ENCODE measurements at places on chromosomes 4 and X.
A peak's percentile ranks its signal among the peaks of the same experiment; 100 is the strongest.

DNA sequence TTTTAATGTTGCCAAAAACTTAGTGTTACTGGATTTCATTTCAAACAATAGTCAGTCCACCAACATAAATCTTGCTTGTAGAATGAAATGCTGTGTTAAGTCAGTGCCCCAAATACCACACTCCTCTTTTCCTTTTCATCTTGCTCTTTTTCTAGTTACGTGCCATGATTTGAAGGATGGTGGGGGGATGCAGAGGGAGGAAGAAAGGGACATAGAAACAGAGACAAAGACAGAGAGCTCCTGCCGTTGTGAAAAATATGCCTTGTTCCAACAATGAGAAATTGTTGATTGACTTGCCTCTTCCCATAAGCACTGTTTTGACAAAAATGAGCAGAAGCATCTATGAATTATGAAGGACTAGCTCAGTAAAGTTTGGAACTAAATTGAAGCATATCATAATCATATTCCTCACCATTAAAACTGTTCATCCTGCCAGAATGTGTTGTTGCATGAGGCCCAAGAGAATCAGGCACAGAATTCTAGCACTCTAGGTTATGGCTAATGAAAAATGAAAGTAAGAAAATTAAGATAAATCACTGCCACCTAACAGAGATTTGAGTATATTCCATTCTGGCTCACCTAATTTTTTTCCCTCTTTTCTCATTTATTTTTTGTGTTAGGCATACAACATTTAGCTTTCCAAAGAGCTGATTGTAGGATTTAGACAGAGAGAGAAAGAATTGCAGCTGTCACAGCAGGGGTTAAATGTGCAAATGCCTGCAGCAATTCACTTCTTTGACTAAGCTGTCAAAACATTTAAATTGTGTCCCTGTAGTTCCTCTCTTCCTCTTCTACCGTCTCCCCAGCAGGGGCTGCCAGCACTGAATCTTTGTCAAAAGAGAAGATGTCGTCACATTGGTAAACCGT, 111.6 kb upstream of the PTPN13 start:
- no peak for DNase-seq

GRCh38 chrX:119004920-119005524, 30.6 kb downstream of the LONRF3 start:
- DNase-seq = peak; percentile 62

- DNase-seq = no peak
Measured at GRCh38 chr4:2354760-2355159, 63.7 kb downstream of the ZFYVE28 start.

DNA sequence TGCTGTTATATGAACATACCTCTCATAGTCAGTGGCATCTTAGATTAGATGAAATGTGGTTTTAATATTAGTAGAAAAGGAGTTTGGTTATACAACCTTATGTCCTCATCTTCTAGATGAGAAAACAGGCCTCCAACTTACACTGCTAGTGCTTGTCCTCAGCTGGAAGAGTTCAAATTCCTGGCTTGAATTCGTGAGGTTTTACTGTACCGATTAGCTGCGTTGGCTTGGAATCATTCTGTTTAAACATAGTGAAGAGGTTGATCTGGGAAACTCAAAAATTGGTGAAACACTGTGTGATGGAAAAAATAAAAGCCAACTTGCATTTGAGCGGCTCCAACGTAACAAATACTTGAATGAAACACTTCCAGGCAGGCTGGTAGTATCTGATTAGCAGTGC, 81.0 kb downstream of the LNX1 start:
- DNase-seq = no peak

- DNase-seq = no peak
Measured at GRCh38 chr4:57119054-57119651, 9.0 kb upstream of the IGFBP7 start.

DNA sequence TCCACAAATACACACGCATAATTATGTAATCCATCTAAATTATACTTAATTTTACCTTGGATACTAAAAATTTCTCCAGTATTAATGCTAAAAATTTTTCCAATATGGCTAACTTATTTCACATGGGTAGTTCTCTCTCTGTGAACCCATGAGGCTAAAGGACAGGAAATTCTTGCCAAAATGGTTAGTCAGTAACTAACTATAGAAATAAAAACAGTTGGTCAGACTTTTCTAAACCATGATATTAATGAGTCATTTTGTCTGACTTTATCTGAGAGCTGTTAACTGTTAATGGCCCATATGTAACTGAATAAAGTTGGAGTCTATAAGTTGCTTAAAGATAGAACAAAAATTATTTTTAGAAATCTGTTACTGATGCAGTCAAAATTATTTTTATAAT, 549.4 kb downstream of the TLL1 start:
- DNase-seq = no peak

GRCh38 chrX:124530803-124531202, 184.4 kb downstream of the SH2D1A start:
- DNase-seq = no peak

GRCh38 chrX:50881028-50881427, 29.5 kb upstream of the BMP15 start:
- no peak for DNase-seq

DNA sequence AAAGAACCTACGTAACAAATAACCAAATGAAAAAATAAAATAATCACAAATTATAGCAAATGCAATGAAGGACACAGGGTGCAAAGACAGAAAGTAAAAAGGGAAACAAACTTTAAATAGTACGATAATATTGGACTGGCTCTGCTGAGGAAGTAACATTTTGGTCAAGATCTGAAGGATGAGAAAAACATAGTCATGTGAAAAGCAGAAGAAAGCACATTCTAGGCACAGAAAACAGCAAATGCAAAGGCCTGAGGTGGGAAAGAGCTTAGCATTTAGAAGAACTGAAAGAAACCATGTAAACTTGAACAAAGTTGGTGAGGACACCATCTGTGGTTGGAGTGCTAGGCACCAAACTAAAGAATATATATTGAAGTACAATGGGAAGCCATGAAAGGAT, 111.2 kb downstream of the PPP3CA start:
- no peak for DNase-seq

- peak; percentile 43 for DNase-seq
Measured at GRCh38 chrX:45850197-45850774, 649.6 kb upstream of the DIPK2B start.

GRCh38 chr4:120144634-120145033, 78.0 kb upstream of the MAD2L1 start:
- DNase-seq = no peak

DNA sequence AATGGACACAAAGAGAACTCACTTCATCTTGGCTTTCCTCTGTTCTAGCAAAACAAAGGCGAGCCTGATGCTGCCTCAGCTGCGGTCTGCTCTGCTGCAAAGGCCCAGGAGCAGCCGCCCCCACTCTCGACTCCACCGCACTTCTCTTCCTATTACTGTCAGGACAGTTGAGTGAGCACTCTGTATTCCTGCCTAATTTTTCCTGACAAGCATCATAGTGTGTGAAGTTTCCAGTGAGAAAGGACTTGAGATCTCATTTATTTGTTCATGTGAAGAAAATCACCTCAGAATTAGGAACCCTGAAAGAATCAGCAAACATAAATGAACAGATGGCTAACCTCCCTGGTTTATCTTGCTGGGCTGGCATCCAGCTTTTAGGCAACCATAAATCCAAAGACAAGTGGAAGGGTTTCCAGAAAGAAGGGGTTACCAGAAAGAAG, 15.6 kb downstream of the SCARB2 start:
- DNase-seq = peak; percentile 31

DNA sequence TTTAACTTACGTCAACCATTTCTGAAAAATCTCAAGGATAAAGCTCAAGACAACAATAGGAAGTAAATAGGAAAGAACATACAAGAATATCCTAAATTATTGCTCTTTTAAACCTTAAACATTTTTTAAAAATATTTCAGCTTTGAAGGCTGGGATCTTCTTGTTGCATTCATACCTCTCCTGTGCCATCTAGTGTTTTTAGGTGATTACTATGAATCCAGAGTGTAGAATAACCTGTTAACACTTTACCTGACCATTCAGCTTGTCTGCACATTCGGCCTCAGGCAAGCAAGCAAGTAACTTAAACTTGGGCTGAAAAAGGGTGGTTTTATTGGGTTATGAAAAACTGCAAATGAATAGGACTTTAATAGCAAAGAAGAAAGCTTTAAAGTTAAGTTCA, 507.8 kb upstream of the INTU start:
- no peak for DNase-seq

DNA sequence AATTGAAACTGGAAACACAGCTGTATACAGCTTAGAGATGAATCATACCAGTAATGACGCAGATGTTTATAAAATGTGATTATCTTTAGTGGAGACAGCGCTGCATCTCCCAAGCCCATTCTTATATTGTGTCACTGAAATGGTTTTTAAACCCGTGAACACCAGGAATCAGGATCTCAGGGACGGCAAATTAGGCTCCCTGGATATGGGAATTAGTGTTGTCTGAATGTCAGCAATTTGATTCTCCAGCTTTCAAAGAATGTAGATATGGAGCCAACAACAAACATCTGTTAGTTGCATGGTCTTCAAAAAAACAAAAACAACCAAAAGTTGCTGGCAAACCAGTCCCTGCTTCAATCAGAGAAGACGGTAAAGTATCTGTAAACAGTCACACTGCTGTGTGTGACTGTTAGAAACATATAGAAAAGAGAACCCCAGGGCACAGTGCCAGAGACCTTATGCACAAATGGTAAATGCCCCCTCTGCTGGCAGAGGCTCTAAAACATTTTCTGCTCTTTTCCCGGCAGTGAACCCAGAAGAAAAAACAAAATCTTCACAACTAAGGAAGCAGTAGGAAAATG, 351.9 kb upstream of the FTHL17 start:
- DNase-seq = no peak

DNA sequence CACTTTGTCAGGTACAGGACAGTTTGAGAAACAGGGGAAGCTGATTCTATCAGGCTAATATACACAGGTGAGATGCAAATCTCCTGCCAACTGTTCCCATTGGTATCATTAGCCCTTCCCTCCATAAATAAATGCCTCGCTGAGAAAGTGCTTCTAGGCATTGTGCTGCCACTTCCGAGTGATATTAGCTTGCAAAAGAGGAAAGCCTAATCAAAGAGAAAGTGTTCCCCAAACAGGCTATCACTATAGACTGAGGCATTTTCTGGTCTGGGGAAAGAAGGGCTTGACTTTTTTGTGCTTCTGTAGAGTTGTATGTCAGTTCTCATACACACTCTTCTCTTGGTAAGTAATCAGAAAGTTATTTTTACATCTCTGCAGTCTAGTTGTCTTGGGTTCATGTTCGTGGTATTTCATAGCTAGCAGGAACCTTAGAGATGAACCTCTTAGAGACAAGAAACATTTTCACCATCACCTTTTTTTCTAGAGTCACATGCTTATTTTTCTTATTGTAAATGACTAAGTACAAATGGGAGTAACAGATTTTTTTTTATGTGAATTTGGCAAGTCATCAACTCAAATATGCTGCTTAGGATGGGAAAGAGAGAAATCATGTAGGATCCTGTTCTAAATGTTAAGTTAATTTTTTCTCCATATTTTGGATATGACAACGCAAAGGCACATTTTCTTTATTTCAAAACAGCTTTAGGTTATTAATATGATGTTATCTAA, 1009.8 kb downstream of the ADGRL3 start:
- no peak for DNase-seq

DNA sequence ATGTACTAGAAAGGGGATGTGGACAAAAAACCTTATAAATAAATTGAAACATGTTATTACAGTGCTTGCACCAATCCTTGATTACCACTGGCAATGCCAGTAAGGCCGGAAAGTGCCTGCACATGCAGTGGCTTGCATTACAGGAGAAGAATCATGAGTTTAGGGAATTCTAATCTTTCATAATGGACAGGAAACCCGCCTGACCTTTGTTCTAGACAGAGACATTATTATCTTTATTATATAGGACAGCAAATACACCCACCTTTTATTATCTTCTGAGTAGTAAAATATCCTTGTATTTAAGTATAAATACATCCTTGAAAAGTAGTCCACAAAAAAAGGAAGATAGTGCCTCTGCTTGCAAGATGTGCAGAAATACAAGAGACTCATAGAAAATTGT, 379.9 kb upstream of the LCORL start:
- no peak for DNase-seq

DNA sequence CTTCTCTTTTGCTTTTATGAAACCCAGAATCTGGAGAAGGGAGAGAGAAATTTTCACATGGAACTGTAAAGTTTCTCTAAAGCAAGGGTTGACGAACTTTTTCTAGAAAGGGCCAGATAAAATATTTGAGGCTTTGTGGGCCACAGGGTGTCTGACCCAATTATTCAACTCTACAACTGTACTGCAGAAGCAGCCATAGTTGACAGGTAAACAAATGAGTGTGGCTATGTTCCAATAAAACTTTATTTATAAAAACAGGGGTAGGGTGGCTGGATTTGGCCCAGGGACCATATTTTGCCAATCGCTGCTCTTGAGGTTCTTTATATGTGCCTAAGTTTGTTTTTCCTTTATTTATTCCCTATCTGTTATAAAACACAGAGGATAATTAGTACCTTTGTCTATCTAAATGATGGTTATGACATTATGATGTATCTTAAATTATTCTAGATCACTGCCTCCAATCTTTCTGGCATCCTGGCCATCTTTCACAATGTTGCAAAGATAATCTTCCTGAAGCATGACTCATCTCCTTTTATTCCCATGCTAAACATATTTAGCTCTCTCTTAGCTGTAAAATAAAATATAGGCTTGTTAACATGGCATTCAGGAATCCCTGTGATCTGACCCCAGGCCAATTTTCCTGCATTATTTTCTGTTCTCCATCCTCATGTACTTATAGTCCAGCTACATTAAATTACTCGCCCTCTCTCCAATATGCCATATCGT, 106.8 kb upstream of the CBLL2 start:
- no peak for DNase-seq

- DNase-seq = no peak
Measured at GRCh38 chr4:114658179-114658578, 59.6 kb downstream of the UGT8 start.

DNA sequence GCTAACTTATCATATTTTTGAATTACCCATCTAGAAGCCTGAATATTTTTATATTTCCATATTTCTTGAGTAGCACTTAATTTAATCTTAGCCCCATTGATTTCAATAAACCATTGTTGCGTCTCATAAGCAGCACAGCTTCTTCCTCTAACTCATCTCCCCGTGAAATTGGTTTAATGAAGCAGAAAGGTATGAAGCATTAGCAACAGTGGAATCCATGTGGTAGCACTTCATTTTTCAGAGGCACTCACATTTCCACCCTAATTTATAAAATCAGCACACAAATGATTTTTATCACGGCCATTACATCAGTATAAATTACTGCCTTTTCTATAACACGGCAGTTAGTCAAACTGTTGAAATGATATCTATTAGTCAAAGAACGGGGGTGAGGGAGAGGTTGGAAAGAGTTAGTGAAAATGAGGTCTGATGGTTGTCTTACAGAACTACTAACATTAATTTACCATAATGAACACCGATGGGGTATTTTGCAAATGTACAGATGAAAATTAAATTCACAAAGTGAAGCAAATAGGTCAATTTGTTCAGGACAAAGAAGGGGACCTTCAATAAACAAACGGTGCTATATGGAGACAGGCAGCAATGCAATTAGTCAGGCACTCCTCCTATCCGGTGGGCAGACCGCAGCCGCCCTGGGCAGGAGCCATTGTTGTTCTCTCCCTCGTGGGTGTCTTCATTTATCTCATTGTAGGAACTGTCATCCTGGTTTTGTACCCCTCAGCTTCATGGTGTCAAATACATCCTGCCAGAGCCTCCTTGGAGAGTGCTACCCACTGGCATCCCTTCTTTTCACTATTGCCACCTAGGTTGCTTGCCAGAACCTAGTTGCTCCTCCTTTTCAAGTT, 205.7 kb downstream of the SOX3 start:
- no peak for DNase-seq
